ENCODE measurements at places on chromosomes 7 and 10.

GRCh38 chr10:871951-872403, 59.5 kb downstream of the LARP4B start:
- no peak for DNase-seq

DNA sequence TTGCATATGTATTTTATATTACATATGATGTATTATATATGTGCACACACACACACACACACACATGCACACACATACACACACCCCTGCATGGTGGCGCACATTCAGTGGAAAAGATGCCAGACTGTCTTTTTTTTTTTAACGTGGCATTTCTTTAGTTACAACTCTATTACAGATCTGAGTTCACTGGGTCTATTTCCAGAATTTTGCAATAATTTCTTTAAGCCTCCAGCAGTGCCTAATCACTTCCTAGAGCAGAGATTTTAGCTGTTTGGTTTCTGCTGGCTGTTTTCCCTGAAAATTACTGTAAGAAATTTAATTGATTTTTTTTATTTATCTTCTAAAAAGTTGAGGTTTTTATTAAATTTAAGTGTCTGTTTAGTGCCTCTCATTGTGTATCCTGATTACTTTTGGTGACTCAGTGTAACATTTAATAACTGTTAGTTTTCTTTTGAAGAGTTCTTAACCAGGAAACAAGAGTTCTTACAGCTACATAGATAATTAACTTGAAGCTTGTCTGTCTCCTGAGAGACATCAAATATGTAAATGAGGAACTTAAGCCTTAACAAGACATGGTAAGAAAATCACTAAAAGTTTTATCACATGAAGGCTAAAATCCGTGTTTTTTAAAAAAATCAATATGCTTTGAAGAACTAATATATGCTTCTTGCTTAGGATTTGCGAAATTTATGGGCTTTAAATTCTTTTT, 232.0 kb downstream of the MDFIC start:
- no peak for DNase-seq

GRCh38 chr7:77184990-77185389, 14.6 kb downstream of the FGL2 start:
- no peak for DNase-seq

DNA sequence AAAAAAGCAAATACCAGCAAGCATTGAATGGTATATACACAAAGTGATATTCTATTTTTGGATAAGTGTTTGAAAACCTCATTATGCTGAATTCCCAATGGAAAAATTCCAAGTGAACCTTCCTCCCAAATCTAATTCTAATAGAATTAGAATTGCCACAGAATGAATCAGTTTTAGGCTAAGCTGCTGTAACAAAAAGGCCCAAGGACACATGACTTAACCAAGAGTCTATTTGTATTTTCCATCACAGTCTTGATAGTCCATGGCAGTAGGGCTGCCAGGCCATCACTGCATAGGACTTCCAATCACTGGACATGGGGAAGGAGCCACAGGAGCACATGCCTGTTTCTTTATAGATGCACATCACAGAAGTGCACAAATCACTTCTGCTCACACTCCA, 91.2 kb upstream of the IFRD1 start:
- DNase-seq: no peak

DNA sequence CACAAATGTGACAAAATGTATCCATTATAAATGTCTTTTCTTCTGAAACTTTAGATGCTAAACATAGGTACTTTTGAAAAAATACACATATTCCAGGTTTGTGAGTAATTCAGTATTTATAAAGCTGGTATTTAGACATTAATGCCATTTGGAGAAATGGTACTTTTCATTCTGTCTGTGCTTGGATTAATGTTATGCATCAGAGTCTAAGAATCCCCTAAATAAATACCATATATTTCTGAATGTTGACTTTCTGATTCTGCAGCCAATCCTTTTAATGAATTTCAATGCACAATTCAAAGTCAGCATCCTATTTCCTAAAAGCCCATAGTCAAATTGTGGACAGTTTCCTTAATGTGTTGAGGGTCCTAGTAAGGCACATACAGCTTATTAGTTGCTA, 145.0 kb downstream of the DKK1 start:
- DNase-seq: no peak

GRCh38 chr7:141974831-141975230, 1.3 kb upstream of the TAS2R38 start:
- no peak for DNase-seq

GRCh38 chr10:86218160-86218559, 148.4 kb downstream of the GRID1 start:
- DNase-seq: no peak

DNA sequence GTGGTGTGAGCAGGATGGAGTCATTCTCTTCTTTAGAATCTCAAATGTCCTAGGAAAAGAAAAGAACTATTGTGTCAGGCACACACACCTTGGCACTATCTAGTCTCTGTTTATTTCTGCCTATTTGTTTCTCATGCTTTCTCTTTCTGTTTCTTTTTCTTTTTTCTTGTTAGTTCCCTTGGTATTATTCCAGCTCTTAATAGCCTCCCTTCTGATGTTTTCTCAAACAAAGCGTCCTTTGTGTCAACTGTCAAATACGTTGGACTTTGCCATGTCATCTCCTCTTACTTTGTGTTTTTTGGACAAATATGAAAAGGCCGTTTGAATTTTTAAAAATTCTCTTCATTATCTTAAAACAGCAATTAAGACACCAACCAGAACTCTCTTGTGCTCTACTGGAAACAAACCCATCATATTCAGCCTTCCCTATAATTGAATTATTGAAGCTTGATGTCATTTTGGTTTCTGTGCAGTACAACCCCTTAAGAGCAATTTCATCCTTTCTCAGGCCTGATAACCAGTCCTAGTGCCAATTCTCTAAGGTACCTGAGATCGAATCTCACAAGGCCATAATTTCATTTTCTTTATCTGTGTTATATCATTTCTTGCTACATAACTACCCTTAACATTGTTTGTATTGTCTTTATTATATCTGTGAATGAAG, 497.8 kb upstream of the NRP1 start:
- DNase-seq: no peak

GRCh38 chr10:120982507-120982906, 131.3 kb downstream of the WDR11 start:
- no peak for DNase-seq

DNA sequence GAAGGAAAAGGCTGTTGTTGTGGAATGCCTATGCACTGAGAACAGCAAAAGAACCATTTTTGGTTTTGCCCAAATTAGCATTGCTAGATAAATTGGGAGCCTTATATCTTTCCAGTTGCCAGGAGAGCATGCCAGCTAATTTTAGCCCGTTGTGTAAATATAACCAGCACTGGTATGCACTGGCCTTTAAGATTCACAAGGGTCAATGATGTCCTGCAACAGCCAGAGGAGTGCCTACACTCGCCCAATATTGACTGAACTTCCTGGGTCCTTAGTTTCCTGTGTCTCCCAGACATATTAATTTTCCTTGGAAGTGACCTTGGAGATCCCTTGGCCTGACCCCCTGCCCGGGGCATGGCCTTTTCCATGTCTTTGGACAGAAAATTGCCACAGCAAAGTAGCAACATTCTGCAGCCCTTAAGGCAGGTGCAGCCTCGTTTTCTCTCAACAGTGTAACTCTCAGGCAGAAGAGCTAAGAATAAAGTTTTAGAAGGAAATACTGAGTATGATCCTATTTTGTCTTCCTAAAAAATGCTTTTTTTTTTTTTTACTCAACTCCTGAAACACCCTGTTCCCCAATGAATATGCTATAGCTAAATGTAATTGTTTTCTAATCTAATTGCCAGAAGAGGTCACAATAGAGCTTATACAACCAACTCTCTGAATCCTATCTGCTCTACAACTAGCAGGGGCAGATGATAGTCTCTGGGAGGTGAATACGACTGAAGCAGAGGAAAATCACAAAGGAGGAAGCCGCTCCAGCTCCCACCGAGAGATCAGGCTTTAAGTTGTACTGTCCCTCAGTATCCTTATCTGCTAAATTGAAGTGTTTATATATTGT, 131.9 kb upstream of the PCGF5 start:
- DNase-seq: peak; percentile 8

GRCh38 chr7:94335586-94335985, 59.1 kb upstream of the COL1A2 start:
- no peak for DNase-seq

DNA sequence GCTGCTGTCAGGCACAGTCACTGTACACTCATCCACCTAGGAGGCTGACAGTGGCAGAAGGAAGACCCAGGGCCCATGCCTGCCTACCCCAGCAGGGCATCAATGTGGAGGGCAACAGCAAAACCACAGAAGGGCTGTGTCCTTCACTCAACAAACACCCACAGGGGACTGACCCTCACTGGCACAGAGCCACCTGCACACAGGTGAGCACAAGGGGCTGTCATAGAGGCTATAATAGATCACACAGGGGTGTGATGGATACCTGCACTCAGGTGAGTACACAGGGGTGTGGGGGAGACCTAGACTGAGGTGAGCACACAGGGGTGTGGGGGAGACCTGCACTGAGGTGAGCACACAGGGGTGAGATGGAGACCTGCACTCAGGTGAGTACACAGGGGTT, 132.8 kb upstream of the TCERG1L start:
- no peak for DNase-seq

- DNase-seq: no peak
Measured at GRCh38 chr10:69335613-69336012, 57.3 kb downstream of the HK1 start.

DNA sequence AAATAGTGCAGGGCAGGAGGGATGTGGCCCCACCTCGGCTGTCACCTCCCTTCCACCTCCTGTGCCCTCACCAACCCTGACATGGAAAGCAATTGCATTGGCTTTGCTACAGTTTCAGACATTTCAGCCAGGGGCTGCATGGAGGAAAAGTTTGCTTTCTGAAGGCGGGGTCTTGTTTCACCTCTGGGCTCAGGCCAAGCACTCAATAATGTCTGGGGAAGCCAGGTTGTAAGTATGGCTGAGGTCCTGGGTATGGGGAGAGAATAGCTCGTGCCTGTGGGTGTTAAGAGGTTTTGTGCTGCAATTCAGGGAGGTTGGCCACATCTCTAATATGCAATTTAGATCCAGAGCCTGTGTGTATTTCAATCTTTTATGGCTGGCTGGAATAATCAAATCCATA, 238.4 kb upstream of the MKI67 start:
- DNase-seq: no peak

DNA sequence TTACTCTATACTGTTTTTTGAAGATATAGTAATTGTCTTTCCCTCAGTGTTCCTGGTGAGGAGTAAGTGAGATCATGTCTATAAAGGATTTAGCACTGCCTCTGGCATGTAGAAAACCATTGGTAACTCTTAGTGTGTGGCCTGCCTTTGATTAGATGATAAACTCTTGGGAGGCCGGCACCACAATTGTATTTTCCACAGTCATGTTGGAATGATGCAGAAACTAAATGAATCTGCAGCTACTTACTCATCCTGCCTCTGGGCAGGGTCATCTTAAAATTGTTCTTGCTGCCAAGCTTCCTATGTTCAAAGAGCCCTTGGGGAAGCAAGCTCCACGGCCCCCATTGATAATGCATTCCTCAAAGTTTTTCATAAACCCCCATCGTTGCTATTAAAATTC, 204.6 kb downstream of the ANKRD7 start:
- DNase-seq: no peak

DNA sequence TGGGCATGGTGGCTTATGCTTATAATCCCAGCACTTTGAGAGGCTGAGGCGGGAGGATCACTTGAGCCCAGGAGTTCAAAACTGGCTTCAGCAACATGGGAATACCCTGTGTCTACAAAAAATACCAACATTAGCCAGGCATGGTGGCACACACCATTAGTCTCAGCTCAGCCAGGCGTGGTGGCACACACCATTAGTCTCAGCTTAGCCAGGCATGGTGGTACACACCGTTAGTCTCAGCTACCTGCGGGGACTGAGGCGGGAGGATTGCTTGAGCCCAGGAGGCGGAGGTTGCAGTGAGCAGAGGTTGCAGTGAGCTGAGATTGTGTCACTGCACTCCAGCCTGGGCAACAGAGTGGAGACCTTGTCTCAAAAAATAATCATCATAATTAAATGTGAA, 9.0 kb downstream of the LRRC27 start:
- no peak for DNase-seq

Measured in endothelial cell of umbilical vein (primary cell).